ENCODE measurements at places on chromosomes 4 and X.

GRCh38 chrX:31838617-31839016 is 766.8 kb upstream of the FTHL17 start:
- DNase-seq: no peak

DNA sequence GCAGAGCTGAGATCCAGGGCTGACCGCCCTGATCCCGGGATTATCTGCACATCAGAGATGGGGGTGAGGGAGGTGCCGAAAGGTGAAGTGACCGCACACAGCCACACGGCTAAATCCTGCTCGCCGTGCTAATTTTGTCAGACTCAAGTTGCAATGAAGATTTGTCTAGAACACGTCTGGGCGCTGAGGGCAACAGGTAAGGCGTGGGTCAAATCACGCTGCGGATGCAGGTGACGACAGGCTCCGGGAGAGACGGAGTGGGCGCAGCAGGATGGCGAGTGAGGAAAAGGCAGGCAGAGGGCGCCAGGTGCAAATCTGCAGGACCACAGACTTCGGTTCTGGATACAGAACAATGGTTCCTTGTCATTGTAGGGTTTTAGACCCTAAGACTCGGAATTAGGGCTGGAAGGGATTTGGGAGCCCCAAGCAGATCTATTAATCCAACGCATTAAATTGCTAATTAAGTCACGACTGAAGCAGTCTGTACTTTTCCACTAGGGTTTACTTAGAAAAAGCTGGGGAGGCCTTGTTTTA is 1.9 kb upstream of the TBC1D14 start:
- DNase-seq: peak; percentile 37

GRCh38 chr4:67659065-67659464 is 41.9 kb downstream of the UBA6 start:
- DNase-seq: no peak

DNA sequence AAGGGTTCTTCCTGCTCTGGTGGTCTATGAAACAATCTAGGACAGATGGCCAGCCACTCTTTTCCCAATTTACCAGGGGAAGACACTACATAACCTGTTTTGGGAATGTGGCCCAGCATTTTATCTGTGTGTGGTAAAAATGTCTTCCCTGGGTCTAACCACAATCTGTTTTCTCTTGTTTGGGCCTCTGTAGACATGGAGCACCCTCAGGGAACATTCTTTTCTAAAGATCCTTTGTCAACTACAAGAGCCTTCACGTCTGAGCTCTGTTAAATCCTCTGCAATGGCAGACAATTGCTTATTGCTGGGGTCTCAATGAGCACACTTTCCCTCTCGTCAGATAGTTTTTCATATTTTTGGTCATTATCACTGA is 35.5 kb downstream of the PLAC1 start:
- DNase-seq: no peak

GRCh38 chrX:49884290-49884862 is 5.1 kb downstream of the USP27X start:
- peak; percentile 61 for DNase-seq

- no peak for DNase-seq
Measured at GRCh38 chrX:150254909-150255308, 108.2 kb upstream of the MAMLD1 start.

DNA sequence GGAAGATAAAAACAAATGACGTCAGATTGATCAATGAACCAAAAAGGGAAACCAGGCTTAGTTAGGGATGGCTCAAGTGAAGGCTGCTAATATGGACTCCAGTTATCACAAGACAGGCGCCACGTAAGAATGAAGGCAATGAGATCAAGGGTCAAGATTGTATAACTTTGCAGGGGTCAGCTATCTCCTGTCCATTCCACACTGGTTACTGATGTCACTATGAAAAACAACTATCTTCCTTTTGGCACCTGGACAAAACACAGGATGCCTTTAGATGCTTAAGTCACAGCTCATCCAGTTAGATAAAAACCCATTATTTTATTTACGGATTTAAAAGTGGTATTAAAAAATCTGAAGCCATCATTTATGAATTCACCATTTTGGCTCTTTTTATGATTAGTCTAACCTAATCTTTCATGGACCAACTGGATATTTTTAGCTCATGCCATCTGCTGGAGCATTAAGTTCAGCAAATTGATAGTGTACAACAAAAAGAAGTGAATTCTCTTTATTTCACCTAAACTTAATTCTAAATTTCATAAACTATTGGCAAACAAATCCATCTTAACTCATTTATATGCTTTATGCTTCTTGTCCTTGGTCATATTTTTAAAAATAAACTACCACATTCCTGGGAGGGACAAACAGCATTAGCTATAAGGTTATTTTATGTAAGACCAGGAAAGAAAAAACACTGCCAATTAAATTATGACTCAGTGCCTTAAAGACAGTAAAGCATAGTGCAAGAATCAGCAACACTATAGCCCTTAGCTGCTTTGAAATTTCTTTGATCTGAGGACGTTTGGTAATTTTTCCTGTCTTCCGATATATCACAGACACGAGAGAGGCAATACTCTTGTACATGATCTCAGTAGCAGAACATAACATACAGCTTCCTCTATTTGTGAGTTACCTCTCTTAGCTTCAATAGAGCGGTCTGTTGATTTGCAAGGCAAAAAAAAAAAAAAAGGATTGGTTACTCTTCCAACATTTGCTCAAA is 27.0 kb downstream of the DHX15 start:
- DNase-seq: no peak

DNA sequence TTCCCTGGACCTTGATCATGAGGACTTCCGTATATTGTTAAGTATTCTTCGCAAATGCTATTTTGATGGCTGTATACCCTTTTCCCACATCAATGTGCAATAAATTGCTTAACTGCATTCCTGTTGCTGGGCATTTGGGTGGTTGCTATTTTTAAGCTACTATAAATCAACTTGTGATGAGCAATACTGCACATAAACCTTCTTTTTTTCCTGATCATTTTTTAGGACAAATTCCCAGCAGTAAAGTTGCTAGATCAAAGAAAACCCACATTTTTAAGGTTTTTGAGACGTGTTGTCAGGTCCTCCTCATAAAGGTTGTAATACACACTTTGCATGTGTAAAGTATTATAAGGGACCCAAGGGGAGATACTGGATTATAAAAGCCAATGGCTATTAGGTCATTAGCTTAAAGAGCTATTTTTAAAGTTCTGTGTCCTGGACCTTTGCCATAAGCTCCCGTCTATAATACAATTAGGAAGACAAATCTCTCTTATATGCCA is 35.6 kb downstream of the LIMCH1 start:
- DNase-seq: no peak

DNA sequence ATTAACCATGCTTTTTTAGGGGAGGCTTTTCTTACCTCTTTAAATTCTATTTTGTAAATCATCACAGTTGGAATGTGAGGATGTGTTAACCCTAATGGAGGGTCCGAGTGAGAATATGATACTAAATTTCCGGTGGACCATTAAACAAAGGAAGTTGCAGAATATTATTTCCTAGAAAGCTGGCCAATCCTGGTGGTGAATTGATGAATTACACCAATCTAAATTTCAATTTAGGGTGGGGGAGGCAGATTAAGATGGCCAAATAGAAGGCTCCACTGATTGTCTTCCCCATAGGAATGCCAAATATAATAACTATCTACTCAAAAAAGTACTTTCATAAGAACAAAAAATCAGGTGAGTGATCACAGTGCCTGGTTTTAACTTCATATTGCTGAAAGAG is 1045.6 kb downstream of the GLUD2 start:
- no peak for DNase-seq

- no peak for DNase-seq
Measured at GRCh38 chrX:10106806-10107205, 50.0 kb upstream of the CLCN4 start.

- DNase-seq: no peak
Measured at GRCh38 chr4:8730681-8731080, 138.1 kb downstream of the CPZ start.

GRCh38 chr4:135007400-135007799 is 805.8 kb upstream of the PABPC4L start:
- no peak for DNase-seq

All from activated naive CD8-positive, alpha-beta T cell treated with anti-CD3 and anti-CD28 coated beads, Interleukin-2, amount 50 U/mL, for 24 hours (primary cell).